Activated T-helper 17 cell treated with anti-CD3 and anti-CD28 coated beads, Interleukin-2, amount 50 U/mL, for 72 hours (primary cell): ENCODE measurements at places on chromosomes 2 and 18. TPM values are rescaled to one million over a fixed set of nuclear protein-coding genes. Genes with fewer than 3 reads are reported as not detected.

DNA sequence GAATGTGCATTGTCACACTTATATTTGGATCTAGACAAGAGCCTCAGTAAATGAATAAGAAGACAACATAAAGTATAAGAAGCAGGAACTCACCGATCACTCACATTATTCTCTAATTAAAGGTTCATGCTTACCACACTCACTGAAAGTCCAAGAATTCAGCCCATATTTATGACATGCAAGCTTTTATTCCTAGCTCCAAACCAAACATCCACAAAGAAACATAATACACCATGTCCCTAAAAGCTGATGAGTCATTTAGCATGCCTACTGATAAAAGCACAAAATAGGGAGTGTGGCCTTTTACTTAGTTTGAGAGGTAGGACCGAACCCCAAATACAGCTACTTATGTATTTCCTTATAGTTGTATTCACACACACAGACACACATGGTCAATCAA is 1094.6 kb upstream of the CDH2 start:
- ATAC-seq: no peak

GRCh38 chr2:178072383-178073301 is at the start of gene PDE11A:
Gene PDE11A, minus strand, starts transcription at chr2:178072777. Its CDS starts 340 bp downstream, at chr2:178072437.
- peak; percentile 90 for ATAC-seq

DNA sequence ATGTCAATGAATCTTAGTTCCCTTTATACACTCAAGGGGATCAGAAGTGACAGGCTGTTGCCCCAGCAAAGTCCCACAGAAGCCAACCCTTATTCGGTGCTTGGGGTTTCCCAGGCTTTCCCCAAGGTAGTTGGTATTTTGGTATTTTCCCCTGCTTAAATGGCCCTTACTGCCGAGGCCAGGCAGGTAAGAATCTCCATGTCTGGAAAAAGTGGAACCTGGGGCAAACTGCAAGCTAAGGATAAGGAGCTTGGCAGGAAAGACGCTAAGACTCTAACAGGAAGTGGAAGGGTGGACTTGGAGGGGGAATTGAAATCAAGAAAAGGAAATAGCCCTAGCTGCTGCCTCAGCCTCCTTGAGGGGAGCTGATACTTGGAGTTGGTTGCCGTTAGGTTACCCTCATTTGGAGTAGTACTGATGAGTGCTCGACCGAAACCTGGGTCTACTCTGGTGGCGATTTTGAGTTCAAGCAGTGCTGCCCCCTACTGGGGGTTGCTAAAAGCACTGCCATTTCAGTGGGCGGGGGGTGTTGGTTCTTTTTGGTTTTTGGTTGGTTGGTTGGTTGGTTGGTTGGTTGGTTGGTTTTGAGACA is 3.3 kb upstream of the GPBAR1 start:
- peak; percentile 76 for ATAC-seq

Gene LIMS2
- total RNA-seq: 4.8 TPM

Gene FRZB
- not detected for total RNA-seq

Gene NAT8
- not detected for total RNA-seq

Gene TCF23
- total RNA-seq: not detected
